LHCN-M2 (cell line): ENCODE measurements at places on chromosomes 4 and X. TPM values are rescaled to one million over a fixed set of nuclear protein-coding genes. Genes with fewer than 3 reads are reported as not detected.

- no peak for DNase-seq
These were observed 5.0 kb downstream of the TDO2 start for GRCh38 chr4:155908187-155909139.

- DNase-seq, result peak; percentile 35
These were observed 1063.8 kb upstream of the INTU start for GRCh38 chr4:126568652-126569570.

- DNase-seq, result no peak
These were observed 67.8 kb downstream of the ABLIM2 start for GRCh38 chr4:8090744-8091301.

Gene LDB2
- total RNA-seq, result not detected in 2 replicates

Gene BMX
- total RNA-seq, result not detected in 2 replicates

DNA sequence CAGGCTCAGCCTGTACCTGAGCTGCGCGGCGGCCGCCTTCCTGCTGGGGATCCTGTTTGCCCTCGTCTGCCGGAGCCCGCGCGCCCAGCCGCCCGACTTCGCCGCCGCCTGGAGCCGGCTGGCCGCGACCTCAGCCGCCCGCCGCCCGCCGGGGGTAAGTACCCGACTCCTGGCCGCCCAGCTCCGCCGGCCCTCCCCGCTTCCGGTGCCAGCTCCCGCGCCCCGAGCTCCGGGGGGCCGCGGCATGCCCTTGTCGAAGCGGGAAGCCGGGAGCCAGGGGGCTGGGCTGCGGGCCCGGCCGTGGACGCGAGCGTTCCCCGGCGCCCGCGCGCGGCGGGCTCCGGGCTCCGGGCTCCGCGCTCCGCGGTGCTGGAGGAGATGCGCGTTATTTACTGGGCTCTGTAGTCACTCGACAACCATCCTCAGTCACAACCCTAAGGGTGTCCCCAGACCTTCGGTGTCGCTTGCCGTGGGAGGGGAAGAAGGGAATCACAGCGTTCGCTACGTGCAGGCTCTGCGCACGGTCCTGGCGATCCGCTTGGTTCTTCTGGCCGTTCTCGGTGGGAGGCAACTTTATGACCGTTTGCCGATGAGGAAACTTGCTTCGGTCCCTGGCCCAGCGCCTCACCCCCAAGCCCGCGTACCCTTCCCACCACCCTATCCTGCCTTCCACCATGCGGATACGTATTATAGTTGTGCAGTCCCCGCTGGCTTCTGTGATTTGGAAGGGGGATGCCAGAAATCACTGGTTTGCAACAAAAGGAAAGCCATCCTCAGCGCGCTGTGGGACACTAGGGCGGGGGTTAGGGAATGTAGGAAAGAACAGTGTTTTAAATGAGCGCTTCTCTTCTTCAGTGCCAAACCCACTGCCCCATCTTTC lies 944 bp downstream of the SNX25 start:
- peak; percentile 51 for DNase-seq

Gene AFAP1
- total RNA-seq, result 22.6 and 23.9 TPM in 2 replicates

DNA sequence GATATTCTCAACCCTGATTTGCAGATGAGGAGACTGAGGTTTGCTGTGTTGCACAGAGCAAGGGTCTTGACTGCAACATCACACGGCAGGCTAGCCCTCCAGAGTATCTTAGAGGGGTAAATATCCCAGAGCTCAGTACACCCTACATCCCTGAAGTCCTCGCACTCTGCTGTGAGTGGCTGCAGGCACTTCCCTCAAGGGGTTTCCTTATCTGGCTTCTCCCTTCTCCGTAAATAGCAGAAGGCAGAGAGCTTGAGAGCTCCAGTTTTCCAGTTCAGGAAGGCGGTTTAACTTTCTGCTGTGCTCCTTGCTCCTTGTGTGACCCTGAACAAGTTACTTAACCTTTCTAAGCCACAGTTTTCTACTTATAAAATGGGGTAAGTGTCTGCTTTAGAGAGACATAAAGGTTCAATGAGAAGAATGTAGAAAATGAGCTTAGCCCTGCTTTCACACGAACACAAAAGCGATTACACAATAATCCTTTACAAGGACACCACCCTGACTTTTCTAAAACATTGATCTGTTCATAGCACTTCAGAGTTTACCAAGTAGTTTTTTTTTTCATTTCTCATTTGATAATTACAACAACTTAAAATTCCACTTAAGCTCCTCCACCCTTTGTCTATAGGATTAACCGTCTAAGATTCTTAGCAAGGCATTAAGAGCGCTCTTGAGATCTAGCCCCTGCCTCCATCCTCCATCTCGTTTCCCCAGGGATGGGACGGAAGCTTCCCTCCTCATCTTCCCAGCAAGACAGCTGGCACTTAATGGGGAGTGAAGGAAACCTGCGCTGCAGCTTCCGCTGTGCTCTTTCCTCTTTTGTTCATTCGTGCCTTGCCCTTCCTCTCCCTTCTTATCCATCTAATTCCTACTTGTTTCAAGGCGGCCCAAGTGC lies 68.4 kb downstream of the TAPT1 start:
- no peak for DNase-seq

- no peak for DNase-seq
These were observed 45.7 kb upstream of the ADRA2C start for GRCh38 chr4:3720466-3720865.

- peak; percentile 48 for DNase-seq
These were observed 13.3 kb downstream of the SGMS2 start for GRCh38 chr4:107837776-107838618.

Gene NONO
- total RNA-seq, result 393 and 463 TPM in 2 replicates

DNA sequence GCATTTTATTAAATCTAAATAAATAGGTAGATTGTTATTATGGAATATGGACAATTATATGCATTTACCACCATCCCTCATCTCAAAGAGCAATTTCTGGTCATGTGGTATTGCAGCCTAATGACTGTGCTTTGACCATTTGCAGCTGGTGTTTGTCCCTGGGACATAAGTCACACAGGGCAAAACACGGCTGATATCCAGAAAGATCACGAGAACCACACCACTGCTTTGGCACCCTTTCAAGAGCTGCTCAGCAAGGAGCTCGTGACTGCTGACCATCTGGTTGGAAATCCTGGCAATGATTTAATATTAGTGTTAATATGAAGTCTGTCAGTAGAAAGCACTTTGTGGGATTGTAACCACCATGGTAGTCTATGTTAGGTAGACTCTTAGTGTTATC lies 545.0 kb downstream of the GBA3 start:
- DNase-seq, result peak; percentile 60

DNA sequence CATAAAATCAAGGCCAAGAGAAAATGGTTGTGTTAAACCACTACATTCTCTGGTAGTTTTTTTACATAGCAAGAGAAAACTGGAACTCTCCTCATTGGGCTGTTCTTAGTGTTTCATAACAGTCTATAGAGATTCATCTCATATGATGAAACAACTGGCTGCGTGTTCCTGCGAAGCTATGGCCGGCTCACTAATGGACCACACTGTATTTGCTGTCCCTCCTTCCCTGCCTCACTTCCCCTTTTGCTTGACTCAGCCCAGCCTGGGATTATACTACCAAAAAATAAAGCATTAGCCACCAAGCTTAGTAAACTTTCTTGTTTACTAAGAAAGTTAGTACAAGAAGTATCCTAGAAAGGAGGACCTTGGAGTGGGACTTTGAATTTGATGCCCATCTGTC lies 31.6 kb upstream of the LSM6 start:
- no peak for DNase-seq

DNA sequence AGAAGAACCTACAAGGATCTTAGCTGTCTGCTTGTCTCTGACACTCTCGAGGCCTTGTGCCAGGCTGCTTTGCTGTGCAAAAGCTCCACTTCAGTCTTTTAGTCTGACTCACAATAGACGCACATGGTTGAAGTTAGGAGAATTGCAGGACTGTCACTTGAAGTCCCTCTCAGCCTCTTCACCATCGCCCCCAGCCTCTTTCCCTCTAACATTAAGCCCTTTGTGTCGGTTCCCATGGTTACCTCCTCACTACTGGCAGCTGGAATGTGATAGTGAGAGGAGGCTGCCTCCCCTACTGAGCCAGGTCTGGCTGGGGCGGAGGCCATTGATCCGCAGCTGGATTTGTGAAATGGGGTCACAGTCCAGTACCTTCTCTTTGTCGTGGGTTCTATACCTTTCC lies 201.8 kb downstream of the SOWAHB start:
- no peak for DNase-seq

- DNase-seq, result peak; percentile 63
These were observed 607.1 kb upstream of the DIPK2B start for GRCh38 chrX:45807572-45808425.
